COR-L47 (cell line): ENCODE measurements at places on chromosomes 11 and 22.

- DNase-seq = no peak
These were observed 322.0 kb downstream of the FAT3 start for GRCh38 chr11:92546603-92547002.

DNA sequence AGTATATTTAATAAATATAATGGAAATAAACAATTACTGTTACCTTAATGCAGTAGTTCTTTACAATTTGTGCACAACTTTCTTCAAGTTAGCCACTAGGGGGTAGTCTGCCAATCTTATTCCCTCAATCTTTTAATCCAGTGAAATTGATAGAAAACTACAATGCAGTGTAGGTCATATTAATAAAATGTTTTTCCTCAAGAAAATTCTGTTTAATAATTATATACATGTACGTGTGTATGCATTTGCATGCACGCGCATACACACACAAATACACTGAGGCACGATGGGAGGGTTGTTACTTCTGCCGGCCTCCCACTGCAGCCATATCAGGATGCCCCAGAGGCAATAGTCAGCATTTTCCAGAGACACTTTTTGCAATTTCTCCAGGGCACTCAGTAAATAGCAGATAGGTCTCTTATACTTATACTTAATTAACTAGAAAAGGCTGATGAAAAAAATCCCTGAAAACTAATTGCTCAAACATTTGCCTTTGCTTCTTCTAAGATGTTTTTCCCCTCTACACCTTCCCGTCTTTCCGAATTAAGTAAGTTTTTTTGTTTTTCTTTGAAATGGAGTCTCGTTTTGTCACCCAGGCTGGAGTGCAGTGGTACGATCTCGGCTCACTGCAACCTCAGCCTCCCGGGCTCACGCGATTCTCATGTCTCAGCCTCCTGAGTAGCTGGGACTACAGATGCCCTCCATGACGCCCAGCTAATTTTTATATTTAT, 3.1 kb downstream of the GAB2 start:
- DNase-seq = peak; percentile 15

DNA sequence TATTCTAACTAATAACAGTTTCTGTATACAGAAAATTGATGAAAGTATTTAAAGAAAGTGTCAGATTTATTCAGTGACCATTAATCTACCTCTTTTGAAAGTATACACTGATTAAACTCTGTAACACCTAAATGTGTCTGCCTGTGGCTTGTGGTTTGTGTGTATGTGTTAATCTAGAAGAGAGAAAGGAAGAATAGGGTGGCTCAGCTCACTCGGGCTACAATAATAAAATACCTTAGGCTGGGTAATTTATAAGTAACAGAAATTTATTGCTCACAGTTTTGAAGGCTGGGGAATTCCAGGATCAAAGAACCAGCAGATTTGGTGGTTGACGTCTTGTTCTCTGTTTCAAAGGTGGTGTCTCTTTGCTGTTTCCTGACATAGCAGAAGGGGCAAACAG, 13.6 kb upstream of the OR5AS1 start:
- DNase-seq = no peak

DNA sequence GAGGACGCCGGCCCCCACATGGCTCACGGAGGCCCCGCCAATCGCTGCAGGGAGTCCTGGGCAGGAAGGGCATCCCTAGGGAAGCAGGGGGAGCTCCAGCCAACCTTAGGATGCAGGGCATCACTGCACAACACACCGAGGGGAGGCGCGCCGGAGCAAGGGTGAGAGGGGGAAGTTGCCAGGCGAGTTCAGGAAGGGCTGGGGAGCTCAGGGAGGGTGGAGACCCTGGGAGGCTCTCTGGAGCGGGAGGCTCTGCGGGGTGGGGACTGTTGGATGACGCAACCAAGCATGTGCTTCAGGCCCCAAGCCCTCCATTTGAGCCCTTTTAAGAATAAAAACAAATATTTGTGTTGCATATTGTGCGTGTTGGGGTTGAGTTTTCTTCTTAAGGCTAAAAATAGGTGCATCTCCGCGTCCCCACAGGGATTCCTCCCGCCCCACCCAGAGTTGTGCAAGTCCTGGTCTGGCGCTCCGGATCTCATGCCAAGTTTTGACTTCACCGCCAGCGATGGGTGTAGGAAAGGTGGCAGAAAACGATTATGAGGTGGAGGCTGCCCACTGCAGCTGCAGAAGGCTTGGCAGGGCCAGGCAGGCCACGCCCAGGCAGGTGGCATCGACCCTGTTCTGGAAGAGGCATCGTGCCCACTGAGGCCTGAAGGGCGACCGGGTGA, 65.2 kb downstream of the WNT7B start:
- peak; percentile 93 for DNase-seq

DNA sequence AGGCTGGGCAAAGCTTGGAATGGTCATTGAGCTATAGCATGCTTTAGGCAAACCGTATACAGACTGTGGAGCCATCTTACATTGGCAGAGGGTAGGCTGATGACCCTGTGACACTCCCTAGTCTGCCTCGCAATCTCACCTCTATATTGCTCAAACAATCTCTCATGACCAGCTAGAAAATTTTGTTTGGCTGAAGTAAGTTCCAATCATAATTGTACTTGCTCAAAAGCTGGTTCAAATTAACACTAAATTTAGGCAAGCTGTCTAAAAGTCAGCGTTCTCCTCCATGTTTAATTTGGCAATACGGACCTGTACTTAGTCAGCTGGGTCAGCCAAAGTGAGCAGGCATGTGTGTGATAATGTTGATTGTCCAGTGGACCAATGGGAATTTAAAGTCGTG, 133.0 kb downstream of the SWAP70 start:
- DNase-seq = no peak

DNA sequence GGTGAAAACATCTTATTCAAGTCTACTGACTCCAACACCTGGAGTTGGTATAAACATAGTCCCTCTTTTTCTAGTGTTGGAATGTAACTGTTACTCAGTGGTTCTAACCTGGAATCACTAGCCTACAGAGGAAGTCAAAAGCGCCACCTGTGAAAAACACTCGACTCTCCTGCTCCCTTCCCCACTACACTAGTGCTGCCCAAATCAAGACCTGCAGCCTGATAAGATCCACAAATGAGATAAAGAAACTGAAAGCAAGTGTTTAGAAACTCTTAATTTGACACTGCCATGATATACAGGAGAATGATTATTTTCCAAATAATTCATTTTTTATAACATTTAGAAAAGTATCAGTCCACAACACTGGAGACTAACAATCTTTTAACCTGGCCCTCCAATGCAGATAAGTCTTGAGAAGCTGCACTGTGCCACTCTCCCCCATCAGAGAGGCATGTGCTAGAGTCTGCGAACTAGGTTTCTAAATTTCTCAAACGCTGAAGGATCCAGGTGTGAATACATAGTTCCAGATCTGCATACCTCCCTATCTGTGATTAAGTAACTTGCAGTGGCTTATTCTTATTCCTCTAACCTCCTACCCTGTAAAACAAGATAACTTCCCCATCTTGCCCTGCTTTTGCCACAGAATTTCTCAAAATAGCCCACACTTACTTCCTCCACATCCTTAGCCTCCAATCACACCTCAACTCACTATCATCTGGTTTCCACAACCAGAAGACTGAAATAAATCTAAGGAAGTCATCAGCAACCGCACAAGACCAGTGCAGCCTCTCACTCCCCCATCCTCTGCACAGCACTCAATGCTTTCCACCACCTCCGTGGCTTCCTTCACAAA, 88.1 kb downstream of the RRAS2 start:
- DNase-seq = no peak

DNA sequence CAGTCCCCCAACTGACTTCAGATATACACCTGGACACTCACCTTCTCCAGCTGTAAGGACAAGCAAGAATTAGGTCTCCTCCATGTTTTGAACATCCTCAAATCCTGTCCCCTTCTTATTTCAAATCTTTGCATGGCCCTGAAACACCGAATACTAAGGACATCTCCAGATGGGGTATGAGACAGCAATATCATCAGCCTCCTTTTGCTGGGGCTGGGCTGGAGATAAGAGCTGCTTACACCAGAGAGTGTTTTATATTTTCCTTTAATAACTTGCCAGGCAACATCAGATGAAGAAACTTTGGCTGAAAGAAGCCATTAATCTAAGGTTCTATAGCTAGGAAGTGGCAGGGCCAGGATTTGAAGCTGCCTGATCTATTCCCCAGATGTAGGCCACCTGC, 21.6 kb downstream of the TUG1 start:
- no peak for DNase-seq

DNA sequence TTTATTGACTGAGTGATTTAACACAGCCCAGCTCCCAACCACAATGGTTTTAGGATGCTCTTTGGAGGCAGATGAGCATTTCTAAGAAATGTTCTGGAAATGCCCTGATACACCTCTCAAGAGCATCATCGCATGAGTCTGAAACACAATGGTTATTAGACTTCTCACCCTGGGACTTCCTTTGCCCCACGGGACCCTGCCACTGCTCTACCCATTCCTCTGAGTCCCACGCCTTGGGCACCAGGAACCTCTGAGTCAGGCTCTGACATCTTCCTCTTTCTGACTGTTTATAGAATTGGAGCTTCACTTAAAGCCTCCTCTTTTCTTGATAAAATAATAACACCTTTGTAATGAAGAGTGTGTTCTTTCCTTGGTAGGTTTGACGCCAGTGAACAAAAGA, 85.6 kb upstream of the PARVA start:
- DNase-seq = no peak

GRCh38 chr11:127925475-127925874, 661.9 kb downstream of the ETS1 start:
- DNase-seq = peak; percentile 12

GRCh38 chr11:58726737-58727414, 4.9 kb downstream of the GLYAT start:
- DNase-seq = no peak

DNA sequence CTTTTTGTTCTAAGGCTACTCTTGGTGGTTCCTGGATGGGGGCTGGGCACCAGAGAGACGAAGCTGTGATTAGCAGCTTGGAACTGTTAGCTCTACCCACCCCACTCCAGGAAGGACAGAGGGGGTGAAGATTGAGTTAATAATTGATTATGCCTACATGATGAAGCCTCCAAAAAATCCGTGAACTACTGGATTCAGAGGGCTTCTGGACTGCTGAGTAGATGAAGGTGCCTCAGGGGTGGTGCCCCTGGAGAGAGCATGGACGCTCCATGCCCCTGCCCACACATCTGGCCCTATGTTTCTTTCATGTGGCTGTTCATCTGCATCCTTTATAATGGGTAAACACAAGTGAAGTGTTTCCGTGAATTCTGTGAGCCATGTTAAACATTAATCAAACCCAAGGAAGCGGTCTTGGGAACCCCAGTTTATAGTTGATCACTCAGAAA, 47.3 kb upstream of the CYP2D6 start:
- DNase-seq = no peak
